ENCODE measurements at places on chromosomes 1 and 21.
A peak's percentile ranks its signal among the peaks of the same experiment; 100 is the strongest.

DNA sequence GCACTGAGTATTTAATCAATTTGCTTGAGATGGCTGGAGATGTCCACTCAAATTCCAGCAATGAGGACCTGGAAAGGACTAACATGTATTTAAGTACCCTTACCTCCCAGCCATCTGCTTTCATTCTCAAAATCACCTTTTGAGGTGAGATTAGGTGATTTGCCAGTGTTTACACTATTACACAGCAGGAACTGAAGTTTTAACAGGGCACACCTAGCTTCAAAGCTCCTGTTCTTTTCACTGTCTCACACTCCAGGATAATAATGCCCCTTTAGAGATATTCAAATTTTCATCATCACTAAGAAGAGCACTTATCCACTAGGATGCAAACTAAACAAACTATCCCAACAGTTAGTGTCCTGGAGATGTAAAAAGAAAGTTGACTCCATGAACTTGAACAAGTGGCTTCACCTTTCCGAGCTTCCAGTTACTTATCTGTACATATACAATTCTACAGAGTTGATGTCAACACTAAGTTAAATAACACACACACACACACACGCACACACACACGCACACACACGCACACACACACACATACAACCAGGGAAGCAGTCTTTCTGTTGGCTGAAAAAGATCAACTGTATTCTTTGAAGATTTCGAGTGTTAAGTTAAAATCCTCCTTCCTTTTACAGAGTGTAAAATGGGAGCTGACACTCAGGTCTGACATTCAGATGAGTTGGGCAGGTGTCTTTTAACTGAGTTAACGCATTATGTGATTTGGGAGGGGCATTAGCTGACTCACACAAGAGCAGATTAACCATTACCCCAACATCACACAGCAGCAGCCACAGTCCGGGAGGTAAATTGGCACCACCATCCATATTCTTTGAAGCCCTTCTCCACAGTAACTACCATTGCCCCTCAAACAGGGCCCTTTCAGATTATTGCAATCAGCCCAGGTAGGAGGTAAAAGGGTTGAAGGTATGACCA is 15.5 kb upstream of the JAK1 start:
- no peak for DNase-seq

DNA sequence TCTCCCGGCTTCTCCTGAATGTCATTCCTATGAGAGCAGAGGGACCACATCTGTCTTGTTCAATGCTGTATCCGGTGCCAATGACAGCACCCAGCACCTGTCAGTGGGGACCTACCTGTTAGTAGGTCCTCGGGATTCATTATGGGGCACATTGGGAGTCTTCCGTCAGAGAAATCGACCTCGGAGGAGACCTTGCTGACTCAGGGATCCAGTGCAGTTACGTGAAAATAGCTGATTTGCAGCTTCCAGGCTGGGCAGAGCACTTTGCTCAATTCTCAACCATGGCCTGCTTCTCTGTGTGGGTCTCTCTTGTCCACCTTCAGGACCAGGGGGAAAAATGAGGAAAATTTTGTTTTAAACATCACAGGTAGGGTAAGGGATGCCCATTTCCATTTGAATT is 130.2 kb downstream of the PRDM2 start:
- DNase-seq, result no peak

DNA sequence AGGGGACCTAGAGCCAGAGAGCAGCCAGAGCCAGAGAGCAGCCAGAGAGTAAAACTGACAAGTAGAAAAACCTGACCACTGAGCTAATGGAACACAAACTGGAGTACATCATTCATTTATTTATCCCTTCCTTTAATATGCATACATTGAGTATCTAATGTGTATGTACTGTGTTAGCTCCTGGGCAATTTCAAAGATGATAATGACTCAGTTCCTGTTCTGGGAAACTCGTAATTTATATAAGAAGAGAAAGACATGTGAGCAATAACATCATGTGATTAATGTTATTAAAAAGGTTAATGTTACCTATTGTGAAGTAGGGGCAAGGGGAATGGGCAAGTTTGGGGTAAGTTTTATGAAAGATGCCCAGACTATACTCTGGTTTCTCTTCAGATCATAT is 199.9 kb downstream of the TNR start:
- no peak for DNase-seq

GRCh38 chr1:33429856-33430691 is 821 bp downstream of the PHC2 start:
- DNase-seq, result peak; percentile 20

DNA sequence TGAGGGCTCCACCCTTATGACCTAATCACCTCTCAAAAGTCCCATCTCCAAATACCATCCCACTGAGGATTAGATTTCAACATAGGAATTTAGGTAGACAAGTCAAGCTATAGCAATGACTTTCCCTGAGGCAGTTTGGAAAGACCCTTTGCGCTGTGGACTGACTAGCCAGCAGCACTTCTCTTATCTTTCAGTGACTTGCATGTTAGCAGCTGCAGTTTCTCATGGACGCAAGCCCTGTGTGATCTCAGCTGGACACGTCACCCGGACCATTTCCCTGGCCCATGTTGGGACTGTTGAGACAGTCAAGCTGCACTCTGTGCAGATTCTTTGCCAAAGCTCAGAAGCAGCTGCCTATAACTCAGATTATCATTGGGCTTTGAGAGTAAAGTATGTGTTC is 408.1 kb upstream of the USP24 start:
- no peak for DNase-seq

DNA sequence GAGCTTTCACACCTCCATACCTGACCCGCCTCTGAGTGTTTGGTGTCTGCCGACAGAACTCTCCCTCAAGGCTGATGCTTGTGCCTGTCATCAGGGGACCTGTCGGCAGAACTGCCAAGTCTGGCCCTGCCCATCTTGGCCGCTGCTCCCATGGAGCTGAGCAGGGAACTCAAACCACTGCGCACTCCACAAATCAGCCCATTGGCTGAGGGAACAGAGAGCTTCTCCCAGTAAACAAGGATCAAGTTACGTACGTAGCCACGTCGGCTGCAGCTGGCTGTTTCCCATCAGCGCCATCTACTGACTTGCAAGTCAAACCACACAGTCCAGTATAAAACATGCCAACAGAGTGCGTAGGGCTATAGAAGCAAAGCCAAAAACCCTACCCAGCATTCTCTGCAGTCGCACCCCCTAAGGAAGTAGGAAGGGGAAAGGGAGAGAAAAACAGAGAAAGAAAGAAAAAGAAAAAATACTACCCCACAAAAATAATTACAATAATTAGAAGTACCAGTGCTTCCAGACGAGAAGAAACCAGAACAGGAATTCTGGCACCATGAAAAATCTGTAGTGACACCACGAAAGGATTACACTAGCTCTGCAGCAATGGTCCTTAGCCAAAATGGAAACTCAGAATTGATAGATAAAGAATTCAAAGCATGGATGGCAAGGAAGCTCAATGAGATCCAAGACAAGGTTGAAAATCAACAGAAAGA is 13.1 kb downstream of the KRTAP13-1 start:
- peak; percentile 2 for DNase-seq

DNA sequence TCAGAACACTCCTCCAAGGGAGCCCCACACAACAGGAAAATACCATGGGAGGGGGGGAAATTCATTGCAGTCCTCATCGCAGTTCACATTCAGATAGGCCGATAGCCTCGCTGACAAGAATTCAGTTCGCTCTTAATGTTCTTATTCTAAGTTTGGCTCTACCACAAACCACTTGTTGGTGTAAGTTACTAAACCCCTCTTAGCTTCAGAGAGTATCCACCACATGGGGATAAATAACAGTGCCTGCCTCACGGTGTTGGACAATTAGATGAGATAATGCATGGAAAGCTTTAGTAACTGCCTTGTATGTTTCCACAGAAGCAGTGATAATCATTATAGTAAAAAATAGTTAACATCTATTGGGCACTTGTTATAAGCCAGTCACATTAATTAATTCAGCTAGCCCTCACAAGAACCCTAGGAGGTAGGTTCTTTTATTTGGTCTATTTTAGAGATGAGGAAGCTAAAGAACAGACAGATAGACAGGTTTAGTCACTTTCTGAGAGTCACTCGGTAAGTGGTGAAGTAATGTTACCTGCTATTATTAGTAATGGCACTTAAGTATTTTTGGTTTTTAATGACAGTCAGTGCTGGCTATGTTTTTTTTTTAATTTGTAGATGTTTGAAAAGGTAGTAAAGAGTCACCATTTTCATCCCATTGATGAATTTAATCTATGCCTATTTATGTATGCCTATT is 10.1 kb downstream of the VAV3 start:
- no peak for DNase-seq

GRCh38 chr1:204271970-204272369 is 58.2 kb upstream of the GOLT1A start:
- DNase-seq, result no peak
